Activated naive CD8-positive, alpha-beta T cell treated with anti-CD3 and anti-CD28 coated beads for 36 hours (primary cell): ENCODE measurements at places on chromosomes 16 and 17.

- peak; percentile 49 for DNase-seq
These were observed 19.7 kb upstream of the LRRC37A3 start for GRCh38 chr17:64938925-64939474.

DNA sequence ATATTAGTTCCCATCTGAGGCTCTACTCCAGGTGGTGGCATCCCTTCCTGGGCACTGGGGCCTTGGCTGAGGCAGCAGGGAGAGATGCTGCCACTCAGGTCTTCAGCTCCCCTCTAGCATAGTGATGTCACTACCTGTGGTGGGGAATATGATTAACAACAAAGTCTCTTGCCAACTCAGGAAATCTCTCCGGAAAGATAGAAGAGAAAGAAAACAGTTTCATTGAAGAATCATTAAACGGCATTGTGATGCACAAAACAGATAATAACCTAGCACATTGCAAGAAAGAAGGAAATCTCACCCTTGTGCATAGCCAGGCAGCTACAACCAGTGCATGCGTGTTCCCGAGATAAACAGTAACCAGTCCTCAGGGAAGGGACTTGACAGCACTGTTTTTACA lies 12.2 kb upstream of the ZNF267 start:
- DNase-seq: no peak

DNA sequence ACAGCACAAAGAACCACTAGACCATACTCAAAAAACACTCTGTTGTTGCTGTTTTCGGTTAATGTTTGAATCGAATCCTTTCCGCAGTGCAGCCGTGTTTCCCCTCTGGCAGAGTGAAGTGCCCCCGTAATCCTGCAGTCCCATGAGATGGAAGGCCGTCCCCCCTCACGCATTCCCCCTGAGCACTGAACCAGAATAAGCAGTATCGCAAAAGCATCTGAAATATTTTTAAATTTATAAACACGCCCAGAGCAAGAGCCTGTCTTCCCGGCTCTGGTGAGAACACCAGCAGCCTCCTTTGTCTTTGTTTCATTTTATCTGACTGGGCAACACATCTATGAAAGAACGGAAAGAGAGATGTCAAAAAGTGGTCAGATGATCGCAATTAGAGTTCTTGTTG lies 121.0 kb upstream of the ADAMTS18 start:
- no peak for DNase-seq

GRCh38 chr17:82678265-82678891 lies 20.1 kb downstream of the RAB40B start:
- DNase-seq: no peak

- no peak for DNase-seq
These were observed 863.2 kb upstream of the GOT2 start for GRCh38 chr16:59597269-59597668.

GRCh38 chr17:45414990-45415881 lies 17.4 kb downstream of the ARHGAP27 start:
- DNase-seq: no peak

GRCh38 chr16:75860326-75861053 lies 134.2 kb upstream of the CPHXL start:
- no peak for DNase-seq

DNA sequence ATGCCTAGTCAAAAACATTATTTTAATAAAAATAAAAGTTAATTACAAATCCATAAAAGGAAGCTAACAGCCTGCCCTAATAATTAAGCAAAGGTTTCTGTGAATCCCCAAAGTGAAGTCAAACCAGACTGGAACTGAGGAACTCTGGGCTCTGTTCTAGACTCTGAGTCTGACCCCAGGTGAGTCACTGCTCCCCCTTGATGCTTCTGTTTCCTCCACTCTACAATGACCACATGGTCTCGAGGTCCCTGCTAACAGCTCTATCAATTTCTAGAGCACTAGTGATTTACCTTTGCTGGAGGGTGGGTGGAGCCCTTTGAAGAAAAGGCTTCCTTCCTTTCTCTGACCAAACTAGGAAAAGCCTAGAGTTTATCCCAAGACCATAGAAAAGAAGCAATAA lies 32.4 kb downstream of the XPO6 start:
- no peak for DNase-seq

GRCh38 chr16:81755915-81756614 lies 23.0 kb upstream of the PLCG2 start:
- DNase-seq: no peak

- no peak for DNase-seq
These were observed 10.0 kb downstream of the ZNF668 start for GRCh38 chr16:31063843-31064611.

GRCh38 chr17:35553310-35553709 lies 7.3 kb downstream of the SLFN14 start:
- no peak for DNase-seq

DNA sequence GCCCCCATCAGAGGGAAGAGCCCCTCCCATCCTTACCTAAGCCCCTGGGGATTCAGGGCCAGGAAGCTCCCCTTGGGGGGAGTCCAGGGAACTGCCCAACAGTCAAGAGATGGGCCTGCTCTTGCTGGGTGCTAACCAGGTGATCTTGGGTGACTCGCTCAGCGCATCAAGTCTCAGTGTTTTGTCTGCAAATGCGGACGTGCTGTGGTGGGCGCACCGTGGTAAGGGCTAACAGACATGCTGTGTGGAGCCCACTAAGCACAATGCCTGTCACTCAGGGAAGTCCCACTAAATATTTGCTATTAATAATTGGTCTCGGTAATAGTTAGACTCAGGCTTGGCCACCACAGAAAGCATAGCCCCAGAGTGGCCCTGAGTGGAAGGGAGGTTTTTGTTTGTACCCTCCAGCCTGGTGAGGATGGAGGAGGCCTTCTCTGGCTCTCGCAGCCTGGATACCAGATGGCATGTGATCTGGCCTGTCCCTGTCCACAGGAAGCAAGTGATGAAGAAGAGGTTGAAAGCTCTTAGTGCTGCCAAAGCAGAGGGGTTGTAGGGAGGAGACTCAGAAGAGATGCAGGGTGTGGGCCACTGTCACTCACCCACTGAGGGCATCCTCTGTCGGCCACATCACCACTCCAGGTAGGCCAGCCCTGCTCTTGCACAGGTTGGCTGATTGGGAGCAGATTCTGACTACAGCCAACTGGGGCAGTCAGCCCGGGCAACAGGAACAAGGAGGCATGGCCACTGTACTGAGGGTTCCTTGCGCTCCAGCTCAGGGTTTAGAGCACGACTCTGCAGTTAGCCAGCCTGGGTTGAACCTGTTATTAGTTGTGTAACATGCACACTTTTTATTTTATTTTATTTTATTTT lies 69.8 kb upstream of the KSR1 start:
- DNase-seq: no peak

DNA sequence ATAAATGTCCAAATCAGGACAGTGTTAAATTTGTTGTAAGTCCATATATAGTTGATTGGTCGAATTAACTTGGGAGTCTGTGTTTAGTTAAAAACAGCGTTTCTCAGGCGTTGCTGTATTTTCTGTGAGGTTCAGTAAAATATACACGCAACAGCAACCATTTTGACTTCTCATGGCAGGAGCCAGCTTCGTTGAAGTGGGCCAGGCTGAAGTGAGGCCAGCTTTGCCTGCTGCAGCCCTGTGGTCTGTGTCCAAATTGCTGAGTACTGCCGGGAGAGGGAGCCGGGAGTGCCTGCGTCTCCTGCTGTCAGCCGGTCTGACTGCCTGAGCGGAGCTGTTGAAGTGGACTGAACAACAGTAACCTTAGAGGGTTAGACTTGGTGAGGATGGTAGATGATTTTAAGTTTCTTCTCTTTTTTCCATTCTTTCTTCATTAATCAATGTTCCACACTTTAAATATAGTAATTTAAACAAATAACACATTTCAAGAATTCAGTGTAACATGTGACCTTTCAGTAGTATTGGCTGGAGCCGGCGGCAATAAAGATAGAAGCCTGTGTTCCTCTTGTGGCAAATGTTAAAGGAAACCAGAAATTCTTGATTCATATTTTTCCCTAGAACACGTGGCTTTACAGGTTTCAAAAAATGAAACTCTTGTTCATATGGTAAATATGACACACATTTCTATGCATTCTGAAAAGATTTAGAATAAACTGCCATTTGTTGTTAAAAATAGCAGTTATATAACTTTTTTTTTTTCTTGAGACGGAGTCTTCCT lies 37.0 kb upstream of the ZNF750 start:
- no peak for DNase-seq

DNA sequence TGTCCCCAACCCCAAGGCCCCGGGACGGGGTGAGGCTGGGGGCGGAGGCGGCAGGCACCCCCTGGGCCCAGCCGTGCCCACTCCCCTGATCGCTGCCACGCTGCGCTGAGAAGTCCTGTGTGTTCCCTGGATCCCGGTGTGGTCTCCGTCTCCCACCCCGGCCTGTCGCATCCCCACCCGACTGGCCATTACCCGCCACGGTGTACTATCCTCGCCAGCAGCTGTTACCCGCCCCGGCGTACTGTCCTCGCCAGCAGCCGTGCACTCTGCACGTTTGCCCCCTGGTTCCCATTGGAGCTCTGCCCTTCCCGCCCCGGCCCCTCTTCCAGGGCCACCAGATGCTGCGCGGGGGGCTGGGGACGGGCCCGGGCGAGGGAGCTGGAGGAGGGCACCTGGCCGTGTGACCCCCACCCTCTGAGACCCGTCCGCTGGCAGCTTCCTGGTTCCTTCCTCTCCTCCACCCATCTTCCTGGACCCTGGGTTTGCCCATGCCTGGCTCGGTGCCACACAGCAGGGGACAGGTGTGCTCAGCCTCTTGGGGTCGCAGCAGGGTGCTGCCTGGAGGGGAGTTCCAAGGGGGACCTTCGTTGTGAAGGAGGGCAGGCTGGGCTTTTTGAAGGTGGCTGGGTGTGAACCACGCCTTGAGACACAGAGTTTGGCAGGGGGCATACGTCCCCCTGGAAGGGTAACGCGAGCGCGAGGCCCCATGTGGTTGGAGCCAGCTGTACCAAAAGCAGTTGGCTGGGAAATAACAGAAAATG lies 19.7 kb downstream of the BAHCC1 start:
- DNase-seq: no peak

DNA sequence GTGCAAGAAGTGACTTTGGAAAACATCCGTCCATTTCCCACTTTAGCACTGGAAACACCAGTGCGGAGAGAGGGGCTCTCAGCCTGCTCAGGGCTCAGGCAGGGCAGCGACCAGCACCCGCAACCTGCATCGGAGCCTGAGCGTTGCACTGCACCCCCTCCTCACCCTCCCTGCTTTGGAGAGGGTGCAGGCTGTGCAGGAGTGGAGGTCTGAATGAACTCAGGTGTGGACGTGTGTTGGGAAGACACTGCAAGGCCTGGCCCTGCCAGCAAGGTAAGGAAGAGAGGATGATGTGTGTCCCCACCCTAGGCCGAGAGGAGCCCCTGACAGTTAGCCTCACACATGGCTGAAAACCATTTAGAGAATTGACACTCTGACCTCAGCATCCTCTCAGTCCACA lies 81.8 kb downstream of the NT5M start:
- no peak for DNase-seq

DNA sequence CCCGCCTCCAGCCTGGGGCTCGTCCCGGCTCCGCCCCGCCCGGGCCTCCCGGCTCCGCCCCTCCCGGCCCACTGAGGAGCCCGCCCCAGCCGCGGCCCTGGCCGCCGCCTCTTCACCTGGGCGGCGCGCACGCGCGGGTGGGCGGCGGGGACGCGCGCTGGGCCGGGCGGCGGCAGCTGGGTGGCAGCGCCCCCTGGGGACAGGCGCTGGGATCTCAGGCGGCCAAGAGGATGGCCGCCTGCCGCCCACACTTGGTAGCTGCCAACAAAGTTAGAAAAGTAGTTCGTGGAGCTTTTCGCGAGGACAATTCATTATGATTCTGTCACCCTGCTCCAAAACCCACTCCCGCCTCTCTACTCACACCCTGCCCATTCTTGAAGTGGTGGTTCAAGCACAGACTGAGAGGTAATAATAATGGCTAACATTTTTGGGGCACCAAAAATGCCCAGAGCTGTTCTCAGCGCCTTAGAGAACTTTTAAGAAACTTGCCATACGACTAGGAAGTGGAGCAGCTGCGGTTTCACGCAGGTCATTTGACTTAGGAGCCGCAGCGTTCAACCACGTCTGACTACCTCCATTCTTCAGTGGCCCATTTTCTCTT lies 340 bp upstream of the MYO1D start:
- peak; percentile 97 for DNase-seq

GRCh38 chr17:17565471-17566339 lies 25.8 kb downstream of the PEMT start:
- no peak for DNase-seq

GRCh38 chr17:32158870-32159585 lies 16.7 kb downstream of the RHOT1 start:
- DNase-seq: no peak
